Vagina (tissue), 2 donors: ENCODE measurements at places on chromosomes 4 and X.

GRCh38 chr4:823176-823760 is 2.7 kb downstream of the CPLX1 start:
- no peak for DNase-seq

- DNase-seq = no peak
These were observed 531.8 kb downstream of the IL15 start for GRCh38 chr4:142168181-142168580.

GRCh38 chr4:83605210-83605609 is 69.3 kb downstream of the GPAT3 start:
- no peak for DNase-seq

DNA sequence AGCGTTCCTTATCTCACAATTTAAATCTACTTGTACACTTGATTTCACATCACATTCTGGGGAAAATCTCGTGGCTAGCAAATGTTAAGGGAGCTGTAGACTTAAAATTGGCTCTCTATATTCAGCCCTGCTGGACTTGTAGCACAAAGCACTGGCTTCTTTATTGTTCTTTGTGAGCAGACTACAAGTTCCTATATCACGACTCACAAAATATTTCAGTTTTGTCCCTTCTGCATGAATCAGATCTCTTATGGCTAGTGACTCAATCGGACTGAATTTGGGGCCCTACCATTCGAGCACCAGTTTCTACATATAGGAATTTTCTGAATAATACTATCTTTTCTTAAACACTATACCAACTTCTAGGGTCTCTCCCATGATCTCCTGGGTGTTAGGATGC is 390.1 kb downstream of the ADAM29 start:
- DNase-seq = no peak

- no peak for DNase-seq
These were observed 45.5 kb upstream of the NKX1-1 start for GRCh38 chr4:1451752-1452122.

GRCh38 chrX:101171883-101172400 is 47.6 kb upstream of the DRP2 start:
- DNase-seq = no peak

GRCh38 chrX:25383196-25383595 is 367.4 kb upstream of the ARX start:
- no peak for DNase-seq
